ENCODE measurements at places on chromosomes 6 and 20.

GRCh38 chr6:12232339-12232738 lies 57.8 kb upstream of the EDN1 start:
- no peak for DNase-seq
- H3K27ac ChIP-seq = no peak overlapping the region
- H3K4me3 ChIP-seq = no peak overlapping the region
- peaks cover 6% of the 10 kb centered on the region for H3K4me1 ChIP-seq
- H3K36me3 ChIP-seq = no peaks in the 10 kb centered on the region
- H3K27me3 ChIP-seq = no peaks in the 10 kb centered on the region

- DNase-seq = no peak
- H3K36me3 ChIP-seq = no peaks in the 10 kb centered on the region
- no peak overlapping the region for H3K4me3 ChIP-seq
Measured at GRCh38 chr20:24478584-24478983, 9.2 kb downstream of the SYNDIG1 start.

GRCh38 chr6:142773324-142773723 lies 171.7 kb downstream of the HIVEP2 start:
- DNase-seq = no peak
- H3K36me3 ChIP-seq = peaks cover 15% of the 10 kb centered on the region
- H3K27ac ChIP-seq = no peak overlapping the region

GRCh38 chr6:6749702-6750491 lies 161.4 kb downstream of the LY86 start:
- H3K27me3 ChIP-seq = no peaks in the 10 kb centered on the region
- H3K27ac ChIP-seq = no peak overlapping the region
- DNase-seq = peak; percentile 69

DNA sequence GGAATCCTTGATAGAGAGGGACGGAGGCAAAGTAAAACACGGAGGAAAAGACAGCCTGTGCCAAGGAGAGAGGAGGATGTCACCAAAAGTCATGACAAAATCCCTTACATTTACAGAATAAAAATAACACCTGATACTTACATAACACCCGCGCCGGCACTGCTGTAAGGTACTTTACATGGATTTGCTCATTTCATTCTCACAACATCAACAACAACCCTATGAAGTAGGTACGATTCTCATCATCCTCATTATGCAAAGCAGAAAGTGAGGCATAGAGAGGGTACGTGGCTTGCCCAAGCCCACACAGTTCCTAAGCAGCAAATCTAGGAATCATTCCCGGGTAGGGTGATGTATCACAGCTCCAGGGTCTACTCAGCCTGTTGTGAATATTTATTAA lies 67.6 kb upstream of the NFATC2 start:
- H3K27ac ChIP-seq = no peak overlapping the region
- H3K36me3 ChIP-seq = no peaks in the 10 kb centered on the region

GRCh38 chr6:13304101-13304500 lies 24.2 kb downstream of the TBC1D7 start:
- H3K4me1 ChIP-seq = no peaks in the 10 kb centered on the region
- peaks cover 4% of the 10 kb centered on the region for H3K36me3 ChIP-seq
- H3K4me3 ChIP-seq = no peak overlapping the region
- H3K27me3 ChIP-seq = no peaks in the 10 kb centered on the region

DNA sequence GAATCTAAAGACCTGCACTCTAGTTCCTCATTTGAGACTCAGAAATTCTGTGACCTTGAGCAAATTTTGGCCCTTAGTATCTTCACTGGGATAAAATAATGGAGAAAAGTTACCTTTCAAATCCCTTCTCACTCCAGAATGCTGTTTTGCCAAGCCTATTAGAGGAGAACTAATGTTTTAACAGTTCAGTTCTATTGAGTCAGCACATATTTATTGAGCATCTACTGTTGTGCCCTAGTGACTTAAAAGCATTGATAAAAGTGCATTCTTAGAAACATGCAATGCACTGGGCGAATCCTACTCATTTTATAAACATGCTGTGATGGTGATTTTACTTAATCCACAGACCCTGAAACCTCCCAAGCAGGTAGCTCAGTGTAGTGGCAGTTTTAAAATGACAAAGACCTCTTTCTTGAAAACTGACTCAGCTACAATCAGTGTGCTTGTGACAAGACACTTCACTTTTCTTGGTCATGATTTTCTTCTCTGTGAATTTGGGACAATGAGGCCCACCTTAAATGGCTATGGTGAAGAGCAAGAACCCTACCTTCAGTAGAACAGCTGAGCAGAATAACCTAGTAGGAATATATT lies 312.0 kb downstream of the ALDH8A1 start:
- no peak overlapping the region for H3K4me3 ChIP-seq
- no peaks in the 10 kb centered on the region for H3K27me3 ChIP-seq
- H3K4me1 ChIP-seq = peaks cover 14% of the 10 kb centered on the region
- no peak for DNase-seq

DNA sequence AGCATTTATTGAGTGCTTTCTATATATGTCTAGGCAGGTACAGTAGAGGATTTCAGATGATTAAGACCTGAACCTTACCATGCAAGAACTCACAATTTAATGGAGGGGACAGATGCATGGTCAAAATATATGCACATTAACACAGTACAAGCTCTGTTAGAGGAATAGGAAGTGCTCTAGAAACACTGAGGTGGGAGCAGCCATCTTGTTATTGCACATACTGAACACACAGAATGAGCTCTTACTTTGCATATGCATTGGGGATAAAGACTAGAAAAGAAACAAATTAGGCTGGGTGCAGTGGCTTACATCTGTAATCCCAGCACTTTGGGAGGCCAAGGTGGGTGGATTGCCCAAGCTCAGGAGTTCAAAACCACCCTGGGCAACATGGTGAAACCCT lies 438.3 kb downstream of the UTRN start:
- H3K4me1 ChIP-seq = no peaks in the 10 kb centered on the region
- no peak overlapping the region for H3K4me3 ChIP-seq
- DNase-seq = no peak
- H3K36me3 ChIP-seq = no peaks in the 10 kb centered on the region
- no peaks in the 10 kb centered on the region for H3K27me3 ChIP-seq

Measured in body of pancreas (tissue), 4 donors.